ENCODE measurements at places on chromosomes 1 and 21.

- peaks cover 45% of the 10 kb centered on the region for H3K4me1 ChIP-seq
- no peak overlapping the region for H3K27ac ChIP-seq
- H3K27me3 ChIP-seq, result peaks cover 5% of the 10 kb centered on the region
Observed at GRCh38 chr1:116323491-116323890, 49.6 kb upstream of the ATP1A1 start.

GRCh38 chr1:96362623-96363022 is 359.0 kb upstream of the PTBP2 start:
- no peak overlapping the region for H3K27ac ChIP-seq
- H3K27me3 ChIP-seq, result no peaks in the 10 kb centered on the region
- no peak overlapping the region for H3K4me3 ChIP-seq
- no peaks in the 10 kb centered on the region for H3K36me3 ChIP-seq

GRCh38 chr21:44547656-44548331 is 3.5 kb downstream of the KRTAP10-2 start:
- peaks cover 35% of the 10 kb centered on the region for H3K4me1 ChIP-seq
- DNase-seq, result no peak
- H3K36me3 ChIP-seq, result peaks cover 9% of the 10 kb centered on the region
- H3K27me3 ChIP-seq, result no peaks in the 10 kb centered on the region
- H3K27ac ChIP-seq, result peak overlapping the region; percentile 35

GRCh38 chr1:153475282-153475681 is 14.8 kb upstream of the S100A7 start:
- DNase-seq, result no peak
- no peak overlapping the region for H3K4me3 ChIP-seq
- H3K36me3 ChIP-seq, result peaks cover 11% of the 10 kb centered on the region
- H3K27me3 ChIP-seq, result no peaks in the 10 kb centered on the region
- peaks cover 27% of the 10 kb centered on the region for H3K4me1 ChIP-seq
- H3K27ac ChIP-seq, result no peak overlapping the region

DNA sequence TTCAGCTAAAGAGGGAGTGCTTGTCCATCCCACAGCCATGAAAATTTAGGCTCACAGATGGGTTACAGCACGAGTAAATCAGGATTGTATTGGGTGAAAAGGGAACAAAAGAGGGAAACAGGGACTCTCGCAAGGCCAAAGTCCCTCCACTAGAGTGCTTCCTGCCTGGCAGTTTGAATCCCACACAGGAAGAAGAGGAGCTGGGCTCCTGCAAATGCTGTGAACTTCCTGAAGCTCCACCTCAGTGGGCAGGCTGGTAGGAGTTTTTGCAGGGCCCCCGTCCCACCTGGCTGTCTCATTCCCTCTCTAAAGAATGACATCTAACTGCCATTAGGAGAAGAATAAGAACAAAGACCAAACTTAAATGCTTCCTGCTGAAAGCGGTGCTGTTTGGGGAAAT is 712.0 kb upstream of the PRMT6 start:
- H3K36me3 ChIP-seq, result no peaks in the 10 kb centered on the region
- H3K27ac ChIP-seq, result no peak overlapping the region
- H3K4me1 ChIP-seq, result no peaks in the 10 kb centered on the region
- no peak for DNase-seq

- no peak overlapping the region for H3K4me3 ChIP-seq
- peaks cover 11% of the 10 kb centered on the region for H3K4me1 ChIP-seq
- H3K27me3 ChIP-seq, result no peaks in the 10 kb centered on the region
Observed at GRCh38 chr21:43884861-43885417, 19.9 kb downstream of the AGPAT3 start.

- H3K27me3 ChIP-seq, result no peaks in the 10 kb centered on the region
- peaks cover 18% of the 10 kb centered on the region for H3K4me1 ChIP-seq
- H3K27ac ChIP-seq, result no peak overlapping the region
- H3K4me3 ChIP-seq, result no peak overlapping the region
Observed at GRCh38 chr1:198918920-198919319, 280.1 kb downstream of the PTPRC start.

DNA sequence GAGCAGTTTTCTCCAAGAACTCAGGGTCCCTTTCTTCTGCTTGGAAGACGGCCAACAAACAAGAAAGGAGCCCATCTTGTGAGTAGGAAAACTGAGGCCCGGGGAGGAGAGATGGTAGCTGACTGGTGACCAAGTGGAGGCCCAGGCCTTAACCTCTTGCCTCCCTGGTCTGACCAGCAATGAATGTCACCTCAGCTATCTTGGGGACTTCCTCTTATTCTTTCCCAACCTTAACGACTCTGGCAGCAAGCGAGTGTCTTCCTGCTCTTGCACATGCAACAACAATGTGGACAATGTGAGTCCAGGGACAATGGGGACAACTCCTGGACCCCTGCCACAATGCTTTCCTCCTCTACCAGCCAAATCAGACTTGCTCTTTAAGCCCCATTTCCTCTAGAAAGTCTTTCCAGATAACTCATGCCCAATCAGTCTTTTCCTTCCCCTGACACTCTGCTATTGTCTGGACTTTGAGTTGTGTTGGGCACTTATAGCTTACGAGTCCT is 12.6 kb downstream of the HSPG2 start:
- peak overlapping the region; percentile 22 for H3K27ac ChIP-seq
- H3K4me1 ChIP-seq, result peaks cover 54% of the 10 kb centered on the region
- DNase-seq, result no peak
- no peaks in the 10 kb centered on the region for H3K36me3 ChIP-seq
- H3K27me3 ChIP-seq, result no peaks in the 10 kb centered on the region

DNA sequence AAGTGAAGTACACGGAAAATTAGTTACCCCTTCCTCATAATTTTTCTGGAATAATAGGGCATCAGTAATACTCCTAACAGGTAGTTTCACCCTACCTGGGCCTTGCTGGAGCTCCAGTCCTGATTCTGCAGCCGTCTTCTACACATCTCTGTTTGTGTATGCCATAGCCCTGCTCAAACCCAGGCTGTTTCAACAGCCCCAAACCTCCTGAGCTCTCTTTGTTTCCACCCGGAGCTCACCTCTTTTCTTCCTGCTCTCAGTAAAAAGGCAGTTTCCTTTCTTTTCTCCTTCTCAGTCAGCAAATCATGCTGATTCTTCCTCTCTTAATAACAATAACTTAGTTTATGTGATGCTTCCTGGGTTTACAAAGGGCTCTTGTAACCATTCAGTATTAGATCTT is 355.1 kb upstream of the RUNX1 start:
- DNase-seq, result no peak
- H3K27me3 ChIP-seq, result peaks cover 12% of the 10 kb centered on the region
- peaks cover 30% of the 10 kb centered on the region for H3K4me1 ChIP-seq
- H3K36me3 ChIP-seq, result no peaks in the 10 kb centered on the region
- H3K27ac ChIP-seq, result no peak overlapping the region

- H3K27ac ChIP-seq, result no peak overlapping the region
- no peak overlapping the region for H3K4me3 ChIP-seq
- peak; percentile 29 for DNase-seq
- H3K36me3 ChIP-seq, result no peaks in the 10 kb centered on the region
- peaks cover 5% of the 10 kb centered on the region for H3K27me3 ChIP-seq
Observed at GRCh38 chr21:46048926-46049889, 48.7 kb upstream of the COL6A2 start.

GRCh38 chr1:48043622-48044021 is 46.4 kb upstream of the TRABD2B start:
- peaks cover 46% of the 10 kb centered on the region for H3K27me3 ChIP-seq
- H3K4me3 ChIP-seq, result no peak overlapping the region

GRCh38 chr1:90356991-90357390 is 360.1 kb downstream of the BARHL2 start:
- no peaks in the 10 kb centered on the region for H3K4me1 ChIP-seq
- H3K36me3 ChIP-seq, result no peaks in the 10 kb centered on the region
- H3K27me3 ChIP-seq, result peaks cover 39% of the 10 kb centered on the region
- no peak overlapping the region for H3K4me3 ChIP-seq
- H3K27ac ChIP-seq, result no peak overlapping the region

GRCh38 chr1:17067465-17068240 is 13.8 kb upstream of the SDHB start:
- H3K36me3 ChIP-seq, result no peaks in the 10 kb centered on the region
- H3K27me3 ChIP-seq, result no peaks in the 10 kb centered on the region
- H3K4me1 ChIP-seq, result no peaks in the 10 kb centered on the region

DNA sequence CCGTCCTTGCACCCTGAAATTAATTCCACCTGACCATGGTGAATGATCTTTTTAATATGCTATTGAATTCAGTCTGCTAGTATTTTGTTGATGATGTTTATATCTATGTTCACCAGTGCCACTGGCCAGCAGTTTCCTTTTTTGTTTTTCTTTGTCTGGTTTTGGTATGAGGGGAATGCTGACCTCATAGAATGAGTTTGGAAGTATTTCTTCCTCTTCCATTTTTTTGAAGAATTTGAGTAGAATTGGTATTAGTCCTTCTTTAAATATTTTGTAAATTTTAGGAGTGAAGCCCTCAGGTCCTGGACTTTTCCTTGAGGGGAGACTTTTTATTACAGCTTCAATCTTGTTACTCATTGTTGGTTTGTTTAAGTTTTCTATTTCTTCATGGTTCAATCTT is 231.6 kb downstream of the MRPL39 start:
- no peak overlapping the region for H3K4me3 ChIP-seq
- H3K36me3 ChIP-seq, result no peaks in the 10 kb centered on the region
- no peaks in the 10 kb centered on the region for H3K27me3 ChIP-seq
- no peak overlapping the region for H3K27ac ChIP-seq
- H3K4me1 ChIP-seq, result peaks cover 12% of the 10 kb centered on the region
- DNase-seq, result no peak

DNA sequence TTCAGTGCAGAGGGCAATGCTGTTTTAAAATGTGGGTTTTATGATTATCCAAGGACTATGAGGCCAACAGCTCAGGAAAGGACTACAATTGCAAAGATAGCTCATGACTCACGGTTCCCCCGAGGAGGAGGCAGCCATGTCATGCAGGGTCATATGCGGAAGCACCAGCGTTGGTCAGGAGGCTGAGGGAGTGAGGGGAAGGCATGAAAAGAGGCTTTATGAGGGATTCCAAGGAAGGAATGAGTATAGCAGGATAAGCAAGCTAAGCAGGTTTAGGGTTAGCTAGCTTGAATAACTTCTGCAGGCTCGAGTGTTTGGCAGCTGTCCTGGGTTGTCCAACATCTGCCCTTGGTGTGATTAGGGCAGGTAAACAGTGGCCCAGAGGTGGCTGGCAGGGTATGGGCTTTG is 495.1 kb downstream of the SETD4 start:
- peaks cover 3% of the 10 kb centered on the region for H3K4me1 ChIP-seq
- no peaks in the 10 kb centered on the region for H3K36me3 ChIP-seq
- no peak overlapping the region for H3K27ac ChIP-seq
- no peak overlapping the region for H3K4me3 ChIP-seq
- no peak for DNase-seq

DNA sequence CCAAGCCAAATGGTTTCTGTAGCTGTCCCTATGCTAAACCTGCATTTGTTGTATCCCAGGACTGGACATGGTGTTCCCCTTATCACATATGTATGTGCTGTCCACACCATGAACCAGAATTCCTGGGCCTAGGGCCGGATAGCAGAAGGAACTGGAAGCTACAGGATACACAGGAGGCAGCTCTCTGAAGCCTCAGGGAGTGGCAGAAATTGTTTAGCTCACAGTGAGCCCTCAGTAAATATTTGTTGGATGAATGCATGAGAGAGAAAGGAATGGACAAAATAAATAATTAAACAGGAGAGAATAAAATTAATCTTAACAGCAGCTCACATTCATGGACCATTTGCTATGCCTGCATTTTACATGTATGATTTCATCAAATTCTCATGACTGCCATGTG is 2.1 kb downstream of the NIPAL3 start:
- peaks cover 10% of the 10 kb centered on the region for H3K36me3 ChIP-seq
- no peak overlapping the region for H3K4me3 ChIP-seq
- no peak for DNase-seq

DNA sequence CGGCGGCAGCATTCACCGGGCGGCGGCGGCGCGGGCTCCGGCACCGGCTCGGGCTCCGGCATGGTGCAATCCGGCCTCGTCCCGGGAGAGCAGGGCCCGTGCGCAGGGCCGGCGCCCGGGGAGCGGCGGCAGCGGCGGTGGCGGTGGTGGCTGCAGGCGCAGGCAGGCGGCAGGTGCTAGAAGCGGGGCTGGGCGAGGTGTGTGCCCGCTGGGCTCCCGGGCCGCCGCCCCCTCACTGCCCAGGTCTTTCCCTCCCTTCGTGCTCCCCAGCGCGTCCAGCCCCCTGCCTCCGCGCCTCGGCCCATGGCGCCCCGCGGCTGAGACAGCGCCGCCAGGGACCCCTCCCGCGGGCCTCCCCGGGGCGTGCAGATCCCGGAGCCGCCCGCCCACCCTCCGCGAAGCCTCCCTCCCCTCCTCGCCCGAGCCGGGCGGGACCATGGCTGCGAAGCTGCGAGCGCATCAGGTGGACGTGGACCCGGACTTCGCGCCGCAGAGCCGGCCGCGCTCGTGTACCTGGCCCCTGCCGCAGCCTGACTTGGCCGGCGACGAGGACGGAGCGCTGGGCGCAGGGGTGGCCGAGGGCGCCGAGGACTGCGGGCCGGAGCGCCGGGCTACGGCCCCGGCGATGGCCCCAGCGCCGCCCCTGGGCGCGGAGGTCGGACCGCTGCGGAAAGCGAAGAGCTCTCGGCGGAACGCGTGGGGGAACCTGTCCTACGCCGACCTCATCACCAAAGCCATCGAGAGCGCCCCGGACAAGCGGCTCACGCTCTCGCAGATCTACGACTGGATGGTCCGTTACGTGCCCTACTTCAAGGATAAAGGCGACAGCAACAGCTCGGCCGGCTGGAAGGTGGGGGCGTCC is 492 bp downstream of the FOXO6 start:
- no peaks in the 10 kb centered on the region for H3K36me3 ChIP-seq
- H3K4me3 ChIP-seq, result peak overlapping the region; percentile 76
- no peak for DNase-seq
- H3K27me3 ChIP-seq, result peaks cover 13% of the 10 kb centered on the region

- DNase-seq, result no peak
- no peaks in the 10 kb centered on the region for H3K27me3 ChIP-seq
- H3K4me1 ChIP-seq, result peaks cover 32% of the 10 kb centered on the region
Observed at GRCh38 chr1:59020151-59020997, 236.5 kb upstream of the JUN start.

DNA sequence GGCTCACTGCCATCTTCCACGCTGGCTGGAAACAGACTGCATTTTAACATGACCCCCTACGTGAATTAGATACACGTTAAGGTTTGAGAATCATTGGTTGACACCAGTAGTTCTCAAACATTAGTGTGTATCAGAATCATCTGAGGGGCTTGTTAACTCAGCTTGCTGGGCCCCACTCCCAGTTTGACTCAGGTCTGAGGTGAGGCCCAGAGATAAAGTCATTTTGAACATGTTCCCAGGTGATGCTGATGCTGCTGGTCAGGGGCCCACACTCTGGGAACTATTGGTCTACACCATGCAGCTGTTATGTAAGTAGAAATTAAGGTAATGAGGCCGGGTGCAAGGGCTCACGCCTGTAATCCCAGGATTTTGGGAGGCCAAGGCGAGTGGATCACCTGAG is 1.3 kb downstream of the LSM10 start:
- no peak for DNase-seq
- peaks cover 8% of the 10 kb centered on the region for H3K36me3 ChIP-seq
- no peaks in the 10 kb centered on the region for H3K27me3 ChIP-seq

Measured in mesothelial cell of epicardium (in vitro differentiated cells).